CD4-positive, alpha-beta T cell treated with Interleukin-4 for 4 hours (primary cell): ENCODE measurements at places on chromosomes 1 and 21.
A peak's percentile ranks its signal among the peaks of the same experiment; 100 is the strongest.

- no peak for DNase-seq
Observed at GRCh38 chr1:229024528-229025130, 246.3 kb upstream of the RAB4A start.

- no peak for DNase-seq
Observed at GRCh38 chr1:46528297-46528955, 23.0 kb downstream of the KNCN start.

GRCh38 chr1:57353654-57354053 is 70.2 kb downstream of the DAB1 start:
- no peak for DNase-seq

DNA sequence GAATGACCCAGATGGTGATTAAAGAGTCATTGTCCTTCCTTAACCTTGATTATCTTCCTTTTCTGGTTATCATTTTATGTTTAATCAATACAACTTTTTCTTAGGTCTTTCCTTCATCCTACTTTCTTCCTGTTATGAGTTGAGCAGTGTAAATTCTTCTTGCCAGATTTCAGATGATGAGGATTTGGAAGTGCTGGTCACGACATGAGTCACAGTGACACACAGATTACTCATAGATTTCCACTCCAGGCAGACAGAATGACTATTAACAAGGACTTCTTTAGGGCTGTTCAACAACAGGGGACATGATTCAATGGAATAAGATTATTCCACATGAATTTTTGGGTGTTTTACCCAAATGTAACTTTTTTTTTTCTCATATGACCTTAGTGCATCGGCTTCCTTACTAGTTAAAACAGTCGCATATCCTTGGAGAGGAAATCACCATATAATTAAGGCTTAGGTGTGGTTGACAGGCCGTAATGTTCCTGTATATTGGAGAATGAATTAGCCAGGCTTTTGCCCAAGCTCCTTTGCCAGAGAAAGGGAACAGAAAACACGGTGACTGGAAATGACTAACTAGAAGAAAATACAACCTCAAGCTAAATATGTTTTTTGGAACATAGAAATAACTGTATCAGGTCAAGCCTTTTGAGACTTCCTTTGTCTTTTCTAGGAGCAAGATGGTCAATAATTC is 44.2 kb downstream of the PRRX1 start:
- no peak for DNase-seq

DNA sequence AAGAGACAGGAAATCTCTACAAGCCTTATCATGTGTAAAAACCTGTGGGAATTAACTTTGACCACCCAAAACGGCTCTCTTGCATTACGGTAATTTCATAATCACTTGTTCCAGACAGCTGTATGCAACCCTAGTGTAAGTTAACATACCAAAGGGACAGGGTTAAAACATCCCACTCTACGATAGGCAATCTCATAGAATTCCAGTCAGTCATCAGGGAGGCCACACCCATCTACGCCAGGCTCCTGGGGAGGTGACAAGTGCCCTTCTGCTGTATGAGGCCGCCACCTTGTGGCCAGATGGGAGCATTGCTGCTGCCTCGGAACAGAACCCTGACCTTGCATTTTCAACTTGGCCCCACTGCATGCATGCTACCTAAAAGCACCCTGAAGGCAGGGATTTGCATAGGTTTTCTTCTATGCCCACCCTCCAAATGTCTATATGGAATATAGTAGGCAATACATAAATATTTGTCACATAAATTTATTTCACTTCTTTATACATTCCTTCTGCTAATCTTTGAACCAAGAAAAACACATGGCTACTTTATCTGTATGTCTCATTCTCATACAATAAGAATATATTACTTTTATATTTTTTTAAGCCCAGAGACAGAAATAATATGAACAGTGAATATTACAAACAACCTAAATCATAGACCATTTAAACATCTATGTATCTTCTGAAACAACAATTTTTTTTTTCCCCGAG is 12.6 kb downstream of the HSF2BP start:
- peak; percentile 84 for DNase-seq

DNA sequence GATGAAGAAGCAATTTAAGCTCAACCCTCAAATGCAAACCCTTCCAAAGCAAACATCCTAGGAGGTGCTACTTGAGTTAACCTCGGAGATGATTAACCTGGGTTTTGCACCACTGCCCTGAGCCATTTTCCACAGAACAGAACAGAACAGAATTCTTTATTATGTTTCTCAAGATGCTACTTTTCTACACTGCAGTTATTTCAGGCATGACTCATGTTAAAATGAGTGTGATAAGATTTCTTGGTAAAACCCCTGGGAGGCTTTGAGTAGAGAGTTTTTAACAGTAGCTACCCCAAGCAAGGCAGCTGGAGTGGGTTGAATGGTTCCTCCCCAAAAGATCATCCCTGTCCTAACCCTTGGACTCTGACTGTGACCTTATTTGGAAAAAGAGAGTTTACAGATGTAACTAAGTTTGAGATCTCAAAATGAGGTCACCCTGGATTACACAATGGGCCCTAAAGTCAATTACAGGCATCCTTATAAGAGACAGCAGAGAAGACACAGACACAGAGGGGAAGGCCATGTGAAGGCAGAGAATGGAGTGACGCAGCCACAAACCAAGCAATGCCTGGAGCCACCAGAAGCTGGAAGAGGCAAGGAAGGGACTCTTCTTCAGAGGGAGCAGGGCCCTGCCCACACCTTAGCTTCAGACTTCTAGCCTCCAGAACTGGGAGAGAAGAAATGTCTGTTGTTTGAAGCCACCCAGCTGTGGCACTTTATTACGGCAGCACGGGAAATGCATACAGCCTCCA is 153.4 kb downstream of the ETS2 start:
- DNase-seq: no peak

DNA sequence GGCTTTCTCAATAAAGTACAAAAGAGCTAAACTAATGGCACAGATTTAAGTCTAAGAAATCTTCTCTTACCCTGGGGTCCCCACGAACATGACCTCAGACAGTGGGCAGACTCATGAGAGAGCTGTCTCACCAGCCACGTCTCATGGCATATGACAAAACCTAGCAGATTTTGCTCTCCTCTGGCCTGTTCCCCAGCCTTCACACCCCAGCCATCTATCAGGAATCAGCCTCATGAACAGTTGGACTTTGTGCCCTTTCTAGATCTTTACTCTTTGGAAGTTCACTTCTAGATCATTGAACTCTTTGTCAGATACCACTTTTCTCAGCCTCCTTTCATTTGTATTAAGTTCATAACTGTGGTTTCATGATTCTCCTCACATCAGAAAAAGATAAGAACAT is 14.2 kb upstream of the HSD3B1 start:
- DNase-seq: no peak

DNA sequence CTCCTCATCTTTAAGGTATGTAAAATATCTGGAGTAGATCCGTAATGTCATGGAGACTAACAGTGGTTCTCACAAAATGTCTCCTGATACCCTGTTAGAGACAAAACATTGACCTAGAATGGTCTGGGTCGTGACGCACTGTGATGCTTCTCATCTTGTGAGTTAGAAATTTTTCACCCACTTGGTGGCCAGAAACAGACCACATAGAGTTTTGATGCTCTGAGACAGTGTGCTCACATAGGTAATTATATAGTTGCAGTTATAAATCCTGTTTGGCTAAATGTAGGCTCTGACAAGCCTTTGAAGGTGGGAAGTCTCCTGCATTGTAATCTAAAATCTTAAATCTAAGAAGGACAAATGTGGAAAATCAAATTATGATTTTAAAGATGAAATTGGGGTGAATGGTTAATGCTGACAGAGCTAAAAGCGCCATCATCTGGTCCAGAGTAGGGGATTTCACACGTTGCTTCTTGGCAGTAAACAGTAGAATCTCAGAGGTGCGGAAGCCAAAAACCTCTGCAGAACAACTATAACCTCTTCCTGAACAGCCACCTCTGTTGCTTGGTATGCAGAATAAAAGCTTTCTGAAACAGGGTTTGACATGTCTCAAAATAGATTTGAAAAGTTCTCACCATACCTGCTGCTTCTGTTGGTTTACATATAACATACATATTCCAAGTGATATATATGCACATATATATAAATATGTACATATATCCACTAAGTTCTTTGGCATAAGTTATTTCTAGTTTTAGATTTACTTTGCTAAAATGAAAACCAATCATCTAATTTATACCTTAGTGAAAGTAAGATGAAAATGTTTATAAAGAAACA is 17.1 kb downstream of the RPAP2 start:
- DNase-seq: peak; percentile 74

GRCh38 chr1:195785830-195786229 is 822.4 kb downstream of the KCNT2 start:
- DNase-seq: no peak

- no peak for DNase-seq
Observed at GRCh38 chr1:198155253-198155652, 1.5 kb upstream of the NEK7 start.

GRCh38 chr1:244920911-244921761 is 56.8 kb upstream of the HNRNPU start:
- DNase-seq: no peak

GRCh38 chr1:28470146-28470545 is 35.7 kb upstream of the RCC1 start:
- DNase-seq: no peak

GRCh38 chr1:117077267-117077666 is 17.1 kb downstream of the TTF2 start:
- DNase-seq: peak; percentile 27

- DNase-seq: no peak
Observed at GRCh38 chr1:106063510-106063909, 993.0 kb upstream of the PRMT6 start.

DNA sequence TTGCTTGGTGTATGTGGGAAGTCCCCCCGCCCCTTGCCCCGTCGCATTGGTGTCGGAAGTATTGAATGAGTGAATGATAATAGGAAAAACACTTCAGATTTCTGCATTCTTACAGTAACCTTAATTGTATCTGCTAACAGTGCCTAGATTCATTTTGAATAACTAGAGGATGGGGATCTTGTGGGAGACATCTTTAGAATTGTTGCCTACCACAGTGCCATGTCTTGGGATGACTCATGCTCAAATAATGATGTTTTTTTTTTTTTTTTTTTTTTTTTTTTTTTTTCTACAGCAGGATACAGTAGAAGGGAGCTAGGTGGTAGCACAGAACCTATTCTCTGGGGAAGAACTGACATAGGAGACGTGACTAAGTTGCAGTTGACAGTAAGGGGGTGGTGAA is 237.9 kb downstream of the USP25 start:
- DNase-seq: no peak

DNA sequence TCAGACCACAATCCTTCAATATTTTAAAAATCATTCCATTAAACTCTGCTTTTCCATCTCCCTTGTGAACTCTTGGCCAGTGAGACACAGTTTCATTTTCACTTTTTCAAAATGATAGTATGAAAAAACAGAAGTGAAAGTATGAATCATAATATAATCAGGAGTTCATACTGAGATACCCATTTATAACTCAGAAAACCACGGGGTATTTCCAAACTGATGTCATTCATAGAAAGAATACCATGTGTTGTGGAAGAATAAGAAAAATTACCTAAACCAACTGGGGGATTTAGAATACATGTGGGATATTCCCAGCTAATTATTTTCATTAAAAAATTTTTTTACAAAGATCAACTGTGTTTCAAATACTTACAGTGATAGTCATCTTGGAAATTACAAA is 149.9 kb downstream of the MRPL39 start:
- peak; percentile 77 for DNase-seq

DNA sequence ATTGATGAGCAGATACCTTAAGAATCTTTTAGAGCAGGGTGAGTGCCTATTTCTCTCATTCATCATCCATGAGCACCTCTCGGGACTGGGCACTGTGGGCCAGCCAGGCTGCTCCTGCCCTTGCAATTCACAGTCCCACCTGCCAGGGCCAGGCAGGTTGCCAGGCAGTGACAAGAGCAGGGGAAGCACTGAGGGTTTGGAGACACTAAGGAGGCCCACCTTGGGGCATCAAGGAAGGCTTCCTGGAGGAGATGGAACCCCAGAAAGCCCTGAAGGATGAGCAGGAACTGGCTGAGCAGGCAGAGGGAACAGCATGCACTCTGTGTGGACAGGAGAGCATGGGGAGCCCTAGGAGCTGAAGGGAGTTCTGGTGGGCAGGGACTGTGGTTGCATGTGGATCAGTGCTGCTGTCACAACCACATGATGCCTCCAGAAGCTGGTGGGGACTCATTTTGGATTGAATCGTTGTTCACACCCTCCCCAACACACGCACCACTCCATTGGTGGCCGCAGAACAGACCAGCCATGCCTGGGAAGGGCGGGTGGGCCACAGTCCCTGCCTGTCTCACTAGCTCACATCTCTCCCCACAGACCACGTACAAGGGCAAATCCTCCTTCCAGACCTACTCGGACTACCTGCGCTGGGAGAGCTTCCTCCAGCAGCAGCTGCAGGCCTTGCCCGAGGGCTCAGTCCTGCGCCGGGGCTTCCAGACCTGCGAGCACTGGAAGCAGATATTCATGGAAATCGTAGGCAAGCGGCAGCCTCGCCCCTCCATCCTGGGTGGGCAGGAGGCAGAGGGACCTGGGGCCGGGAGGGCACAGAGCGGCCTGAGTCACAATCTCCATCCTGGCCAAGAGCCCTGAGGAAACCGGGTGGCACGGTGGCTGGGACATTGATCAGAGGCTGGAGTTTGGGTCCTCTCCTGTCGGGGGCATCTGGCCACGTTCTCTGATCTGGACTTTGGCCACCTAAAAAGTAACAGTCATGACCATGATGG is 55.1 kb downstream of the DISP3 start:
- no peak for DNase-seq
